ENCODE measurements at places on chromosomes 3 and 15. TPM values are rescaled to one million over a fixed set of nuclear protein-coding genes. Genes with fewer than 3 reads are reported as not detected.

Gene NMNAT3
- total RNA-seq = 1.8 TPM

- no peak for DNase-seq
Observed at GRCh38 chr15:67825881-67826716, 790 bp downstream of the SKOR1 start.

GRCh38 chr15:35507932-35508638, 37.9 kb downstream of the DPH6 start:
- DNase-seq = no peak

Gene CPEB1
- total RNA-seq = 40.9 TPM

DNA sequence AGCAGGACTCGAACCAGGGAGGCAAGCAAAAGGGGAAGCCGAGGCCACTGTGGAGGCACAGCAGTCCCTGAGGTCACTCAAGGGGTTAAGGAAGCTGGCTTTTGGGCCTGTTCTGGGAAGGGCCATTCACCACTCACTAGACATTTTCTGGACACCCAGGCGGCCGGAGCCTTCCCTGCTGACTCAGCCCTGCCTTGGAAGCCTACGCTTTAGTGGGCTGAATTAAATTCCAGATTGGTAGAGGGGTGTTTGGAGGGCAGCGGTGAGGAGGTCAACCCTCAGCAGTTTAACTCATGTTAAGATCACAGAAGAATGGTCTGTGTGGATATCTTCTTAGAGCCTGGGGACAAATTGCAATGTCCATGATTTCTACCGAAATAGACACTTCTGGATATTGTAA, 152.8 kb downstream of the GABRG3 start:
- DNase-seq = no peak

DNA sequence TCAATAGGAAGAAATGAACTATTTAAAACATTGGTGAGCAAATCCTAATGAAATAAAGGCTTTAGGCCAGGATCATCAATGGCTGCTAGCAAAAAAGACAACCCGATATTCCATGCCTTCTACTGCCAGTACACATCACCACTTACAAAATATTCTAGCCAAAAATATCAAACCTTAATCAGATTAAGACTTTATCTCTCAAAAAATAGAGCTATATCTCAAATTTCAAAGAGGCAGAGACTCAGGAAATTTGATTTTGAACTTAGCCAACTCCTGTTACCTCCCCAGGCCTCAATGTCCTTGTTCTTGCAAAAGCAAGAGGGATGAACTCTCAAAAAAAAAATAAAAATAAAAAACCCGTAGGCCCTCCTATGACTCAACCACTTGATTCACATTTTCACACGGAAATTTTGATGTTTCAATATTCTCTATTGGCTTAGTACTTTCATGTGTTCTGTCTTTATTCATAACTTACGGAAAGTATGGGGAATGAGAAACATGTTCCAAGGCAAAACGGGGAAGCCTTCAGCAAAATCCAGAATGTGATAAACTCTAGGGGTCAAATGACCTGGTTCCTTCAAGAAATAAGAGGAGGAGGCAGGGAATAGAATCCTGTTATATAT, 273.3 kb upstream of the ZPLD1 start:
- DNase-seq = peak; percentile 20

- DNase-seq = no peak
Observed at GRCh38 chr3:134457376-134458074, 28.3 kb downstream of the ANAPC13 start.

Gene SI
- not detected for total RNA-seq

Gene RBSN
- total RNA-seq = 29.6 TPM

DNA sequence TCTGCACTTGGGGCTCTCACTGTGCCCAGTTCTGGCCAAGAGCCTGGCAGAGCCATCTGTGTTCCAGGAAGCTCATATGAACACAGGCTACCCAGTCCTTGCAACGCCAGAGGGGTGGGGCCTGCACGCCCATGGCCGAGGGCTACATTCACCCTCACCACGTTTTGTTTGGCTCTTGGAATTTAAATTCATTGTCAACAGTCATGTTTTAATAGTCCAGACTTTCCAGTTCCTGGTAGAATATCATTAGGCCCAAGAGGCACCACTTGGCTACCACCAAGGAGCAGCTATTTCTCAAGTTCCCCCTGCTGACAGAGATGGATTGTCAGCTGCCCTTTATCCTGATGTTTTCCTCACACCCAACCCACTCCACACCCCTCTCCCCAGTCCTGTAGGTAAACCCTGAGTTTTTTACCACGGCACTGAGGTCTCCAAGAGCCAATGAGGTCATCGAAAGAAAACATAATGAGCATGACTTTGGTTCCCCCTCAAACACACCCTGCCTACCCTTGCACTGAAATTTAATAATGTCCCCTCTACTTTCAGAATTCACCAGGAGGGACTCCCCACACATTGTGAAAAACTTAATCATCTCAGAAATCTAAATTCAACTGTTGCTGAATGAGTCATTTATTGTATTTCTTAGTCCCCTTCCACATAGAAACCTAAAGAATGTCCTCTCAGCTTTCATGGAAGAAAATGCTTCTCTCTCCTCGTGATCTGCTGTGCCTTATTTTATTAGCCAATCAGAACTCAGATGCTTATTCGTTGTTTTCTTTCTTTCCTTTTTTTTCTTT, 125.1 kb downstream of the SHQ1 start:
- DNase-seq = peak; percentile 61

- no peak for DNase-seq
Observed at GRCh38 chr3:169134194-169134593, 529.3 kb downstream of the MECOM start.

DNA sequence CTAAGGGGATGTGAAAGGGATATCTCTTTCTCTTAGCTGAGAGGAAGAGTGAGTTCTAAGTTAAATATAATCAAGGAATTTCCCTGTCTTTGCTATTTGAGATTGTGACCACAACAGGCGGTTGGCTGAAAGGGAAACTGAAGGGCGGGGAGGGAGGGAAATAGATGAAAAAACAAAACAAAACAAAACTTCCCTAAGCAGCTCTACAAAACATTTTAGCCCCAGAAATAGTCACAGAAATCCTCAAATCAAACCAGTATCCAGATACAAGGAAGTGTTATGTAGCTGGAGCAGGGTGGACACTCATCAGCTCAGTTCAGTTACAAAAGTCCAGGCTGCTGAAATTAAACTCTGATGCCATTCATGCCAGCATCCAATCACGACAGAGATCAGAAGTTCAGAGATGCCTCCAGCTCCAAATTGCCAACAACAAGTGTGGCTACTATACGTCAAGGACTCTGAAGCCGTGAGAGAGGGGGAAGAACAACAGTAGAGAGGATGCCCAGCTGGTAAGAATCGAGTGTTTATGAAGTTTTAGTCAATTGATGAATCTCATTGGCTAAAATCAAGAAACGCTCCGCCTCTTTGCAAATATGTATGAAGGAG, 319 bp upstream of the TP63 start:
- no peak for DNase-seq

DNA sequence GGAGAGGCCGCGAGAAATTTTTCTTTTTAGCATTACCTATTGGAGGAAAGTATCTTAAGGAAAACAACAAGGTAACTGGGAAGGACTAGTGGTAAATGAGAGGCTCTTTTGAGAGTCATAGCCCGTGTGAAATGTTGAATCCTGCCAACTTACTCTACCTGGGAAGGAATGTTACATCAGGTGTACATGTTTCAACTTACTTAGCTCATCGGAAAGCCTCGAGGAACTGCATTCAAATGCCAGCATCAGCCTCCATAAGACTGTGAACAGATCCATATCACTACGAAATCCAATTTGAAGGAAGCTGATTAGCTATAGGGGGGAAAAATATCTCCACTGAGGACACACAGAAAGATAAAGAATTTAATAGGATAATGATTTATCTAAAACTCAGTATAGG, 72.3 kb upstream of the PDZRN3 start:
- no peak for DNase-seq

DNA sequence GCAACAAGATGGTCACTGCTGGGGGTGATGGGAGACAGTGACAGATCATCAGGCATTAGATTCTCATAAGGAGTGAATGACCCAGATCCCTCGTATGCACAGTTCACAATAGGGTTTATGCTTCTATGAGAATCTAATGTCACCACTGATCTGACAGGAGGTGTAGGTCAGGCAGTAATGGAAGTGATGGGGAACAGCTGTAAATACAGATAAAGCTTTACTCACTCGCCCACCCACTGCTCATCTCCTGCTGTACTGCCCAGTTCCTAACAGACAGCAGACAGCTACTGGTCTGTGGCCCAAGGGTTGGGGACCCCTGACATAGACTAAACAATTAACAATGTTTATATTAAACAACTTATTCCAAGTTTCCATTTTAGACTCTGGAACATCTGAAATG, 25.4 kb downstream of the IFT80 start:
- DNase-seq = no peak
